SIG-M5 (cell line): ENCODE measurements at places on chromosomes 3 and 15.

GRCh38 chr3:46114323-46114988, 87.2 kb upstream of the XCR1 start:
- DNase-seq, result no peak

DNA sequence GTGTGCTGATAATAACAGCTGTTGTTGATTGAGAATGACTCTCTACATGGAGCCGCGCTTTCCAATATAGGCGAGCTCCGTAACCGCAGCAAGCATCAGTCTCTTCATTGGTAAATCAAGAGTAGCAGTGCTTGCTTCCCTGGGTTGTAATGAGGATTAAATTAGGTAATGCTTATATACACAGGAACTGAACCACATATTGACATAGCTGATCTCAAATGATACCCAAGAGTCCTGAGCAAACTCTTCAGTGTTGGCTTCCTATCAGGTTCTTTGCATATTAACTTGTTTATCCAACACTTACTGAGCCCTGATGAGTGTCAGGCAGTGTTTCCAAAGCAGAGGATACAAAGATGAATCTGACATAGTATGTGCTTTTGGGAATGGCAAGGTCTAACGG, 46.4 kb upstream of the SLCO3A1 start:
- DNase-seq, result no peak

GRCh38 chr15:101014921-101015841, 96.0 kb downstream of the LRRK1 start:
- no peak for DNase-seq

- DNase-seq, result no peak
Measured at GRCh38 chr15:29097168-29097567, 172.5 kb downstream of the NSMCE3 start.

GRCh38 chr3:161117646-161118045, 12.5 kb upstream of the B3GALNT1 start:
- no peak for DNase-seq

DNA sequence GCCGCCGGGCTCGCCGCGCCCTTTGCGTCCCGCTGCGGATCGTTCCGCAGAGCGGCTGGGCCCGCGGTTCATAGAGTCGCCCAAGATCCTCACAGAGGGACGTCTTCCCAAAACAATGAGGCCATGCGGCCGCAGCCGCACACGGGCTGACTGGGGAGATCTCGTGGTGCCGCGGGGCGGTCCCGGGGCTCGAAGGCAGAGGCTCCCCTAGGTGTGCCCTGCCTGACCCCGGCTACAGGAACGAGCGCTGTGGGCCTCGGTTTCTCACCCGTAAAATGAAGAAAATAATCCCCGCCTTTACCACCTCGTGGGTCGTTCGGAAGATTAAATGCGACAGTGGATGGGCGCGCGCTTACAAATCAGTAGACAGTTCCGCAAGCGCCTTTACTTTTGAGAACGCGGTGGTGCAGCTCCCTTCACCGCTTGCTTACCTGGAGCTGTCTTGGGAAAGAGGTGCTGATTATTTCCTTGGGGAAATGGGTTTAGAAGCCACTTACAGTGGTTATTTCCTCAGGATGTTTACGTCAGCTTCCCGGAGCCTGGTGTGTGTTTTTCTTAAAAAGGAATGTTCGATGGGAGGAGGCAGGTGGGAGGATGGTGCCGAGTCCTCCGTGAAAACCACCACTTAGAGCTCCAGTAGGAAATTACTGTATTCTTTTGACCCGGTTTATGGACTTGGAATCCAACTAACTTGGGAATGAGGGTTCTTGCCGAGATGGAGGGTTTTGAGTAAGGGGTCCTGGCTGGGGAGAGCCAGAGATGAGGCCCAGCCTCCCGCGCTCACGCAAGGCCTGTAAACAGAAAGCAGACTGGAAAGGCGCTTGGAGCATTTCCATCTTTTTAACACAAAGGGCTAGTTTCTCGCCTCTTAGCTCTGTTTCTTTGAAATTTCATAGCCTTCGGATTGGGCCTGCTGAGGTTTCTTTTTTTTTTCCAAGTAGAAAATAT, 1.9 kb upstream of the MEX3B start:
- DNase-seq, result no peak

- DNase-seq, result no peak
Measured at GRCh38 chr3:16848007-16848406, 36.7 kb upstream of the PLCL2 start.

DNA sequence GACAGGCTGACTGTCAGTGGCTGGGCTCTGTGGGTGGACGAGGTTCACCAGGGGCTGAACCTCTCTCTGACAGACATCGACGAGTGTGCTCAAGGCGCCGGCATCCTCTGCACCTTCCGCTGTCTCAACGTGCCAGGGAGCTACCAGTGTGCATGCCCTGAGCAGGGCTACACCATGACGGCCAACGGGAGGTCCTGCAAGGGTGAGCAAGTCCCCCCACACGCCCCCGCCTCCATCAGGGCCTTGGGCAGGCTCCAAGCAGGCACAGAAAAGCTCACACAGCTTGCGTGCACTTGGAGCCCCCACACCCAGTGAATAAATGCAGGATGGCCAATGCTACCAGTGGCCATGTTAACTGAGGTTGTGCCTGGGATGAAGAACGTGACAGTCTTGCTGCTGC, 82.3 kb downstream of the FBLN2 start:
- DNase-seq, result no peak

DNA sequence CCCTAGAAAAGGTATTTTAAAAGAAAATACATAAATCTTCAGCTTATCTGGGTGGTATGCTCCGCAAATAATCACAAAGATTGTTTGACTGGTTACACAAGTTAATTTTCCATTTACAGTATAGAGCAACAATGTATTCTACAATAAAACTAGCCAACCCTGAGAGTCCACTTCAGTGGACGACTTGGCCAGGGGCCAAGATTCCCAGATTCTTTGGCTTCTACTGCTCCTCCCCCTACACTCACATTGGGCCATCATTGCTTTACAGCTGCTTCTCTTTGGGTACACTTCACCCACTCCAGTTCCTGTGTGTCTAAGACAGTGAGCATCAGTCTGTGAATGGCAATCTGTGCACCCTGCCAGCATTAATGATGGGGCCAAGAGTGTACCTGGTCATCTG, 17.2 kb upstream of the PRICKLE2 start:
- no peak for DNase-seq

DNA sequence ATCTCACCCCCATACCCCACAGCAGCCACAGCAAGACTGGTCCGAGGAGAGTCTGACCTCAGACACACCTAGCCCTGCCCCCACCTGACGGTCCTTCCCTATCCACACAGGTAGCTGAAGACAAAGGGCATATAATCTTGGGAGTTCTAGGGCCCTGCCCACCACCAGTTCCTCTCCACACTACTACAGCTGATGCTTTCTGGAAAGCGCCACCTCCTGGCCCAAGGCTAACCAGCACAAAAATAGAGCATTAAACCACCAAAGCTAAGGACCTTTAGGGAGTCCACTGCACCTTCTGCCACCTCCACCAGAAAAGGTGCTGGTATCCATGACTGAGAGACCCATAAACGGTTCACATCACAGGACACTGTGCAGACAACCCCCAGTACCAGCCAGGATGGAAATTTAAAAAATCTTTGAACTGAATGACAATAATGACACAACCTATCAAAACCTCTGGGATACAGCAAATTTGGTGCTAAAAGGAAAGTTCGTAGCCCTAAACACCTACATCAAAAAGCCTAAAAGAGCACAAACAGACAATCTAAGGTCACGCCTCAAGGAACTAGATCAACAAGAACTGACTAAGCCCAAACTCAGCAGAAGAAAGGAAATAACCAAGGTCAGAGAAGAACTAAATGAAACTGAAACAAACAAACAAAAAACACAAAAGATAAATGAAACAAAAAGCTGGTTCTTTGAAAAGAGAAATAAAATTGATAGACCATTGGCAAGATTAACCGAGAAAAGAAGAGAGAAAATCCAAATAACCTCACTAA, 122.1 kb upstream of the TPRG1 start:
- DNase-seq, result no peak

GRCh38 chr3:178593786-178594185, 57.5 kb downstream of the KCNMB2 start:
- no peak for DNase-seq

DNA sequence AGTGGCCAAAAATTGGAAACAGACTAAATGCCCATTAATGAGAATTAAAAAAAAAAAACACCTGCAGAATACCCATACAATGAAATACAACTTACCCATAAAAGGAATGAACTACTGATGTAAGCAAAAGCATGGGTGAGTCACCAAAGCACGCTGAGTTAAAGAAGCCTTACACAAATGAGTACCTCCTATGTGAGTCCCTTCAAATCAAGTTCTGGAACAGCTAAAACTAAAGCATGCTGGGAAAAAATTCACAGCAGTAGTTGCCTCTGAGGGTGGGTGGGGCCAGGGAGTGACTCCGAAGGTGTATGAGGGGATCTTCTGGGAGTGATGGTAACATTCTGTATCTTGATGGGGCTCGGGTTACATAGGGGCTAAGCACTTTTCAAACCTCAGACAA, 11.4 kb downstream of the MYO5C start:
- DNase-seq, result no peak

- DNase-seq, result no peak
Measured at GRCh38 chr15:41006479-41006878, 53.2 kb downstream of the CHAC1 start.

DNA sequence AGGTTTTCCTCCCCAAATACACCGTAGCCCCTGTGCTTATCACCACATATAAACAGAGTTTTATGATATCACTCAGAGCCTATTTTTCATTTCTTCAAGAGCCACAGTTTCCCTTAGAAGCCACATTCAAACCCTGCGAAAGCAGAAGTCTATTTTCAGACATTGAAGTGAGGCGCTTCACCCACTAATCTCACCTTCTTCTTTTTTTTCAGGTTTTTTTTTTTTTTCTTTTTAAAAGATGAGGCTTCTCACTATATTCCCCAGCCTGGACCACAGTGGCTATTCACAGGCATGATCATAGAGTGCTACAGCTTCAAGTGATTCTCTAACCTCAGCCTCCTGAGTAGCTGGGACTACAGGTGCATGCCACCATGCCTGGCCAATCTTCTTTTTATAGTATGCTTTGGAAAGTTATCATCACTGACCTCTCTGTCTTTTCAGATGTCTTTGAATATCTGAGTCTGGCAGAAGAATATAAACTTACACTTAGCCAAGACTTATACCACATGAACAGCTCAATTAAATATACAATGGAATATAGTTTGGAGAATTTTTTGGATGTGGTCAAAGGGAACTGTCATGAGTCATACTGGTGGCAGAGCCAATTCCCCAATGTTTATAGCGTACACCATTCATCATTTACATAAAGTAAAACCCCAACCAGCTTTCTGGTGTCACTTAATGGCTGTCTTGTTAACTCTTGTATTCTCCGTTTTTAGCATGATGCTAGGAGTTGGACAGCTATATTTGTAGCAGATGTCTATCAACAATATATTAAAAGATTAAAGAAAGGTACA, 59.7 kb upstream of the CCDC50 start:
- DNase-seq, result no peak

- DNase-seq, result no peak
Measured at GRCh38 chr15:67054676-67055075, 10.7 kb upstream of the SMAD3 start.

GRCh38 chr3:185658504-185658912, 72.4 kb downstream of the SENP2 start:
- no peak for DNase-seq

DNA sequence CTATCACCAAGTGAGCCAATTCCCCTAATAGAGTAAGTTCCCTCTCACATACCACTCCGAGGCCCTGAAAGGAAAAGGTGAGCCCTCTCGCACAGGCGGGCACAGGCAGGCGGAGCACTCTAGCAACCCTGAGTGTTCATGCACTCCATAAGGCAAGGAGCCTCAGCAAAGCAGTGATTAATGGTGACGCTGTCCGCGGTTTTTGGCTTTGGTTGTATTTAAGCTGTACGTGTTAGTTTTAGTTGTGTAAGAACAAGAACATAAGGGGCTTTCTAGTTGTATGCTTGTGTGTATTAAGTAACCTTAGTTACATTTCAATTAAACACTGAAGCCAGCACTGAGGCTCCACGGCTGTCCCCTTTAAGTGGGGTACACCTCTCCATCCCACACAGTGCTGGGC, 33.1 kb downstream of the KLHL25 start:
- DNase-seq, result no peak

- no peak for DNase-seq
Measured at GRCh38 chr3:114639171-114639570, 345.3 kb downstream of the TIGIT start.

DNA sequence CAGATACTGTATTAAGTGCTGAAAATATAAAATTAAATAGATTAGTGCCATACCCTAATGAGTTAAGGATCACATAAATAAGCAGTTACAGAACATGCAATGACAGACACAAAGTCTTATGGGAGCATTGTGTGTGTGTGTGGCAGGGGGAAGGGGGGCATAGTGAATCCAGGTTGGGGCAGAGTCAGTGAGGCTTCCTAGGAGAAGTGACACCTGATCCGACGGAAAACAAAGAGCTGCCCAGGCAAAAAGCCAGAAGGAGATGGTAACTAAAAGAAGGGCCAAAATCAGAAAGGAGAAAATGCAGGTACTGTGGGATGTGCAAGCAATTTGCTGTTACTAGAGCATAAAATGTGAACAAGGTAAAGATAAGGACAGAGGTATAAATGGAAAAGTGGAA, 80.1 kb upstream of the CHRM5 start:
- no peak for DNase-seq

GRCh38 chr3:138434875-138435772, 708 bp downstream of the ESYT3 start:
- no peak for DNase-seq

- no peak for DNase-seq
Measured at GRCh38 chr3:195802795-195803194, 8.9 kb downstream of the MUC4 start.

DNA sequence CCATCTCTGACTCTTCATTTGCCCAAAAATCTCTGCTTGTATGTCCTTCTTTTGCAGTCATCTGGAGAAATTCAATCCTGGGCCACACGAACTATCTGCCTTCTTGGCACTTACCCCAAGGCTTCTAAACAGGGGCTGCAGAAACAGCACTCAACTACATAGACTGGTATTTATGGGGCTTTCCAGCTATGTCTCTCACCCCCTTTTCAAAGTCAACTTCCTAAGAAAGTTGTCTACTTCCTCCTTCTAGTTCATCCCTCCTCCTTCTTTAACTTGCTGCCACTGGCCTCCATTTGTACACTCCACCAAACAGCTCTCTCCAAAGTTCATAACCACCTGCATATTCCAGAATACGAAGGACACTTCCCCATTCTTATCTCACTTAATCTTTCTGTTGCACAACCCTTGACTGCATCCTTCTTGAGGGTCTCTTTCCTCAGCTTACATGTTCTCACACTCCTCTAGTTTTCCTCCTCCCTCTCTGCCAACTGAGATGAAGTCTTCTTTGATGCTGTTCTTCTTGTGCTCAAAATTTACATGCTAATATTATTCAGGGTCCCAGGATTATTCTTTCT, 55.2 kb downstream of the PLD1 start:
- DNase-seq, result no peak

DNA sequence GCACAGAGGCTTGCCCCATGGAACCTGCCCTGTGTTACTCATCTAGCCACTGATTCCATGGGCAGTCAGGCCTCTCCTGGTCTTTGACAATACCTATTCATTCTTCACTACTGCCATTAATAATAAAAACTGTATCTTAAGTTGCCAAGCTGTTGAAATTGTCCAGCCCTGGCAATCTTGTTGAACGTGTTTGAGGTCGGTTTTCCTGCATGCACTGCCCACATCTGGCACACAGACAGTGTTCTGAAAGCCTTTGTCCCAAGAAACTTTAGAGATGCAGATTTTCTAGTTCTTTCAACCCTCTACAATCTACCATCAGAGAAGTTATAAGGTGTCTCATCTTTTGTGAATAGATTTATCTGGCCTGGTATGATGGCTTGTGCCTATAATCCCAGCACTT, 567.2 kb upstream of the NECTIN3 start:
- DNase-seq, result no peak
